K562 (cell line): ENCODE measurements at places on chromosomes 6 and 20. TPM values are rescaled to one million over a fixed set of nuclear protein-coding genes. Genes with fewer than 3 reads are reported as not detected.

Gene GRM1
- total RNA-seq, result not detected in 2 replicates

Gene SNPH
- 3.9 TPM in 2 replicates for total RNA-seq

Gene HRH3
- total RNA-seq, result not detected in 2 replicates

Gene UNC93A
- total RNA-seq, result not detected in 2 replicates

Gene HLA-G
- not detected in 2 replicates for total RNA-seq

Gene APCDD1L
- total RNA-seq, result not detected in 2 replicates

Gene NT5E
- 0.13 and 0.25 TPM in 2 replicates for total RNA-seq

Gene MAP3K5
- 11.7 and 13.0 TPM in 2 replicates for total RNA-seq

Gene ENPP4
- total RNA-seq, result 0.04 and 0.07 TPM in 2 replicates

Gene SLC17A2
- total RNA-seq, result not detected in 2 replicates

Gene CRISP3
- 0.29 and 0.31 TPM in 2 replicates for total RNA-seq

Gene SLC16A10
- total RNA-seq, result 0.02 and 0.34 TPM in 2 replicates

Gene APOM
- total RNA-seq, result 9.7 and 10.1 TPM in 2 replicates

Gene OR12D3
- total RNA-seq, result not detected in 2 replicates

Gene CCDC167
- total RNA-seq, result 26.0 and 26.8 TPM in 2 replicates

Gene DEFB132
- not detected in 2 replicates for total RNA-seq

Gene PNLDC1
- not detected in 2 replicates for total RNA-seq

Gene SLX4IP
- 4.1 and 4.6 TPM in 2 replicates for total RNA-seq

Gene VWA7
- total RNA-seq, result 1.8 and 2.9 TPM in 2 replicates

Gene TXLNB
- not detected in 2 replicates for total RNA-seq

Gene ZC3H12D
- 0.20 and 0.27 TPM in 2 replicates for total RNA-seq

Gene ELMO2
- 16.5 and 19.6 TPM in 2 replicates for total RNA-seq

Gene MBOAT1
- 13.9 and 16.5 TPM in 2 replicates for total RNA-seq

Gene THEMIS
- total RNA-seq, result 0.07 and 0.09 TPM in 2 replicates

Gene SYTL3
- 0.11 and 0.35 TPM in 2 replicates for total RNA-seq

Gene BPI
- not detected in 2 replicates for total RNA-seq

Gene EYS
- total RNA-seq, result 0.13 TPM in 2 replicates

Gene TMC2
- total RNA-seq, result not detected in 2 replicates

Gene RFX6
- not detected in 2 replicates for total RNA-seq

Gene PDYN
- not detected in 2 replicates for total RNA-seq

Gene GPLD1
- total RNA-seq, result 0.96 and 1.2 TPM in 2 replicates

Gene ZNF184
- total RNA-seq, result 10.7 and 11.0 TPM in 2 replicates

Gene SLC24A3
- total RNA-seq, result not detected in 2 replicates

Gene BCL2L1
- 150 and 157 TPM in 2 replicates for total RNA-seq

Gene GPSM3
- 37.3 and 42.6 TPM in 2 replicates for total RNA-seq

Gene EPB41L1
- 2.6 and 4.3 TPM in 2 replicates for total RNA-seq

Gene NXT1
- total RNA-seq, result 30.3 and 35.7 TPM in 2 replicates

Gene NMBR
- total RNA-seq, result not detected in 2 replicates

Gene RNF182
- total RNA-seq, result 21.3 and 22.8 TPM in 2 replicates

Gene HDGFL1
- total RNA-seq, result 0.38 and 0.49 TPM in 2 replicates

Gene RNF39
- total RNA-seq, result not detected in 2 replicates

Gene ARFGEF3
- 0.02 and 0.07 TPM in 2 replicates for total RNA-seq

Gene FAM217A
- not detected in 2 replicates for total RNA-seq

Gene WFDC6
- not detected in 2 replicates for total RNA-seq

Gene ENPP5
- total RNA-seq, result not detected in 2 replicates

Gene GABRR2
- total RNA-seq, result not detected in 2 replicates

Gene CRISP1
- not detected in 2 replicates for total RNA-seq

Gene PI3
- not detected in 2 replicates for total RNA-seq

Gene PLA2G7
- not detected in 2 replicates for total RNA-seq

Gene CDH4
- total RNA-seq, result not detected in 2 replicates

Gene RSPH4A
- total RNA-seq, result 0.11 TPM in 2 replicates
